ENCODE measurements at places on chromosomes 4 and X.
A peak's percentile ranks its signal among the peaks of the same experiment; 100 is the strongest.

DNA sequence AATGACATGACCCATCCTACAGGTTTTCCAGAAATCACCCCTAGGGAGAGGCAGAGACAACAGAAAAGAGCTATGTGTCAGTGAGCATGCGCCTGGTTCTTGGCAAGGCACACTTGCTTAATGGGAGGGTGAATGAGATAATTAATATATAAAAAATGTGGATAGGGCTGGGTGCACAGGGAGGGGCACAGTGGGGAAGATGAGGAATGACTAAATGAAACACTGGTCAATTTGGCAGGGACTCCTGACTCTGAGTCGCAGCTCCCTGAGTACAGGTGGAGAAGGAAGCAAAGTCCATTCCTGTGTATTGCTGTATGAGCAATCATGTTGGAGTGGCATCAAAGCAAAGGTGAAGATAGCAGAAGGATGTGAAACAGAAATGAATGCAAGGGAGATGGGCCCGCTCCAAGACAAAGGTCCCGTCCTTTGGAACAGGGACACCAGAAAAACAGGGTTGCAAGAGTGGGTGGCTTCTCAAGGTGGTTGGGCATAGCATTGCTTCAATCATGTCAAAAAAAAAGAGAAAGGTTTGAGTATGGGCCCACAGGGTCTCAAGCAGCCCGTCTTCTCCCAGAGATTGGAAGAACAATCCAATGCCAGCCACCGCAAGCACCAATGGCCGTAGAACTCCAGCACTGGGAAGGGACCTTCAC lies 278.4 kb upstream of the AGTR2 start:
- no peak for DNase-seq
- peaks cover 12% of the 10 kb centered on the region for H3K36me3 ChIP-seq
- H3K27me3 ChIP-seq, result no peaks in the 10 kb centered on the region
- H3K4me3 ChIP-seq, result no peak overlapping the region
- peak overlapping the region; percentile 52 for H3K27ac ChIP-seq

GRCh38 chr4:55955710-55956109 lies 7.0 kb downstream of the CEP135 start:
- no peak for DNase-seq
- H3K4me3 ChIP-seq, result no peak overlapping the region
- H3K36me3 ChIP-seq, result no peaks in the 10 kb centered on the region
- no peaks in the 10 kb centered on the region for H3K4me1 ChIP-seq

DNA sequence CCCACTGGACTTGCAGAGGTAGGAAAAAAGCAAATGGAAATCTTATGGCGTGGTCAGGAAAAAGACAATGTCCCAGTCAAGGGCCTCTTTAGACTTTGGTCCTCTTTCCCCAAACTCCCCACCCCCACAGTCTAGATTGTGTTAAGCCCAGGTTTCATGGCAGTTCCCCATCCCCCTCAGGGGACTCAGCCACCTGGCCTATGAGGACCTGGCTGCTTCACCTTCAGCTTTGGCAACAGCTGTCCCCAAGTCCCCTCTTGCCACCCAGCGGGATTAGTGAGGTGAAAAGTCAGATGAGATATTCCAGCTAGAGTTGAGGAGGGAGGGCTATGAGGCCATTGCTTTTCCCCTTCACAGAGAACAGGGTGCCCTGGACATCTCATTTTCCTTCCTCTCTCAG lies 457 bp downstream of the RIPPLY1 start:
- peaks cover 14% of the 10 kb centered on the region for H3K27me3 ChIP-seq
- no peaks in the 10 kb centered on the region for H3K36me3 ChIP-seq
- no peak overlapping the region for H3K4me3 ChIP-seq
- H3K4me1 ChIP-seq, result no peaks in the 10 kb centered on the region

GRCh38 chr4:146450524-146450923 lies 71.2 kb downstream of the SLC10A7 start:
- no peaks in the 10 kb centered on the region for H3K27me3 ChIP-seq
- no peak overlapping the region for H3K4me3 ChIP-seq
- no peak overlapping the region for H3K27ac ChIP-seq

DNA sequence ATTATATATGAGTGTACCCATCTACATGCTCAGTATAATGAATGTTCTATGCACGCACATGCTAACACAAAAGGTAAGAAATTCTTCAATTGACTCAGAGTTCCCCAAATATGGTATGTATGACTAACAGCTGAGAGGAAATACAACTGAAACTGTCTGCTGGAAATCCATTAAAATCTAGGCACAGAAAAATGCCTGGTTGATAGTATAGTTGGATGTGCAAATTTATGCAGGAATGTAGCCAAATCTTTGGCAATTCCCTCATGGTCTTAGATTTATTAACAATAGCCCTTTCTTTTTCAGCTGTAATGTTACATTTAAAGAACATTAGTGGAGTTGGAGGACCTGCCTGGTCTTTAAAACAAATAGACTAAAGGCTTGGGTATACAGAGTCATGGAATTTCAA lies 5.5 kb downstream of the CAMK2D start:
- H3K4me3 ChIP-seq, result no peak overlapping the region
- no peak for DNase-seq
- H3K27me3 ChIP-seq, result no peaks in the 10 kb centered on the region

DNA sequence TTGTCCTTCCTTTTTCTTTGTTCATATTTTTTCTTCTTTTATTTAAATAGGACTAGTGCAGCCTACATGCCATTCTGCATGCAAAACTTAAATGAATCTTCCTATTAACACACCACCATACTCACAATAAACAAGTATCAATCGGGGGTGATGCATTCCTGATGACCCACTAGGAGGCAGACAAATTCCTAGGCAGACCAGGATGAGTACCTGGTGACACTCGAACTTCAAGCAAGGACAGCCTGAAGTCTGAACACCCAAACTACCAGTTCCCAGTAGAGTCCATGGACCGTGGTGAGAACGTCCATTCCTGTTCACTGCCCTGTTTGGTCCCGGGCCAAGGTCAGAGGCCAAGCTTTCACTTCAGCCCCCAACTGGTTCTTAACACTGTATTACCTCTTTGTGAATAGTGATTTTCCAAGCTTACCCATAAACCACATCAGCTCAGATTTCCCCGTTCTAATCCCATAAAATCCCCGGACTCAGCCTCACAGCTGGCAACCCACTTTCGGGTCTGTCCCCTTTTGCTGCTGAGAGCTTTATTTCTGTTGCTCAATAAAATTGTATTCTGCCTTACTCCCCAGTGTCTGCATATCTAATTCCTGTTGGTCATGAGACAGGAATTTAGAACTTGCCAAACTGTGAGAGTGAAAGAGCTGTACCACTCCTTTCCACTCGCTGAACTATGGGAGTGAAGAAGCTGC lies 1286.6 kb downstream of the FSTL5 start:
- no peak overlapping the region for H3K27ac ChIP-seq
- no peak for DNase-seq
- H3K27me3 ChIP-seq, result no peaks in the 10 kb centered on the region

DNA sequence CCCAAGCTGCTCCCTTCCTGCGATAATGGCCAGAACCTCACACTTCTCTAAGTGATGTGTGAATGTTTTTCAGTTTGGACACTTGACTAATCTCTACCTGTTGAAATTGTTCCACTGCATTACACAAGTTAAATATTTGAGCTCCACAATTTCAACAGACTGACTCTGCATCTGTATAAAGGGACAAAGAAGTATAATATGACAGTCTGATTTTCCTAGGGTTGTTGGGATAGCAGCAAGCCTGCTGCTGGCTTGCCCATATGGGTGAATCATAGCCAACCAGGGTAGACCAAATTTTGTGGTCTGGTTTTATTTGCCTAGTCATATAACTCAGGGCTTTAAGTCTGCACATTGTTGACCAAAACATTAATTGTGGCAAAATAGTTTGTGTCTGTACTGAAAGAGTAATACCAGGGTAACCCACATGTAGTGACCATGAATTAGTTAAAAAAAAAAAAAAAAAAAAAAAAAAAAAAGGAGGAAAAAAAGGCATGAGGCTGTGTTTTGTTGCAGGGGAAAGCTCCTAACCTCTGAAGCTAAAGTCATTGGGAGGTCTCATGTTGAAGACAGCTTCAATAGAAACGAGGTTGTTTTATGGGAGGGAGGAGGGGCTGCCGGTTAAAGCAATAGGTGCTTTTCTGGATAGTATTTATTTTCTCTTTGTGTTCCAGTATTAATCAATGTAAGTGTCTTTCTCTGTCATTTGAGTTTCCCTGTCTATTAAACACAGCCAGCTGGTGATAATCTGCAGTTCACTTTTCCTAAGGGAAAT lies 534.2 kb downstream of the RAB28 start:
- no peaks in the 10 kb centered on the region for H3K36me3 ChIP-seq
- no peak for DNase-seq
- no peaks in the 10 kb centered on the region for H3K27me3 ChIP-seq

DNA sequence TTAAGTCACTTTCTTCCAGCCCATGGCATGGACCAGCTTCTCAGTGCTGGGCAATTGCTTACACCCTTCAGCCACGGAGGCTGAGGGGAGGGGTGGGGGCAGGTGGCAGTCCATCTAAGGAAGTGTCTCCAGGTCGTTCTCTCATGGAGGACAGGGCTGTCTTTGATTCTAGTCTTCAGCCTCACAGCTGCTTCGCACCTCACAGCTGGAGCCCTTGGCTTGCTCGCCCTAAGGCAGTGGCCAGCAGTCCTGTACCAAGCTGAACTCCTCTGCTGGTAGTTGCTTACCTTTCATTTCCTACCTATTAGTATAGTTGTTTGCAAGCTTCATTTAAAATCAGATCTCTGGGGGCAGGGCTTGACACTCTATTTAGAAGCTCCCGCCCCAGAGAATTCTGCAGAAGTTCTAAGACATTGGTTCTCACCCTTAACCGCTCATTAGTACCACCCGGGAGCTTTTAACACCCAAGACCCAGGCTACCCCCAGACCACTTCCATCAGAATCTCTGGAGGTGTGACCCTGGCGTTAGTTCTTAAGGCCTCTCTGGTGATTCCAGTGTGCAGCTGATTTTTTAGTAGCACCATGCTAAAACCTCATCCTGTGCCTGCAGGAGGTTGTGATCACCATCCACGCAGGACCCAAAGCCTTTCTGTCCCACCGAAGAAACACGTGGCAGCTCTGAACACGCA lies 386.8 kb downstream of the UNC5C start:
- H3K4me3 ChIP-seq, result no peak overlapping the region
- H3K4me1 ChIP-seq, result no peaks in the 10 kb centered on the region
- no peak overlapping the region for H3K27ac ChIP-seq

DNA sequence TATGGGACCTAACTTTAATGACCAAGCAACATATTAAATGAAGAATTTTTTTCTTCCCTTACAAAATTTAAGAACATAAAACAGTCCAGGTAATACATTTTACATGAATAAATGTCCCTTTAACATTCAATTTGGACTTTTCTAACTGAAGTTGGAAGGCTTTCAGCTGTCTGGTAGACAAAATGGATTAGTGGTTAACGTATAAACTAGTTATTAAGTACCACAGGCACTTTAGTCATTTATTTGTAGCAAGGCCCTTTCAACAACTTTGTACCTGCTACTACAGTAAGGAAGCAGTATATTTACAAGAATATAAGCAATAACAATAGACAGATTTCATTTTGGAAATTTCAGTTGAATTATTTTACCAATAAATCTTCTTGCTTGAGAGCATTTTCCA lies 152.5 kb upstream of the TENT5D start:
- H3K27me3 ChIP-seq, result no peaks in the 10 kb centered on the region
- DNase-seq, result no peak
- no peak overlapping the region for H3K4me3 ChIP-seq
- H3K36me3 ChIP-seq, result no peaks in the 10 kb centered on the region
- H3K27ac ChIP-seq, result no peak overlapping the region
- H3K4me1 ChIP-seq, result no peaks in the 10 kb centered on the region

GRCh38 chr4:38923746-38924145 lies 56.1 kb downstream of the FAM114A1 start:
- H3K4me3 ChIP-seq, result no peak overlapping the region
- H3K27me3 ChIP-seq, result no peaks in the 10 kb centered on the region
- H3K36me3 ChIP-seq, result no peaks in the 10 kb centered on the region
- H3K4me1 ChIP-seq, result peaks cover 5% of the 10 kb centered on the region

DNA sequence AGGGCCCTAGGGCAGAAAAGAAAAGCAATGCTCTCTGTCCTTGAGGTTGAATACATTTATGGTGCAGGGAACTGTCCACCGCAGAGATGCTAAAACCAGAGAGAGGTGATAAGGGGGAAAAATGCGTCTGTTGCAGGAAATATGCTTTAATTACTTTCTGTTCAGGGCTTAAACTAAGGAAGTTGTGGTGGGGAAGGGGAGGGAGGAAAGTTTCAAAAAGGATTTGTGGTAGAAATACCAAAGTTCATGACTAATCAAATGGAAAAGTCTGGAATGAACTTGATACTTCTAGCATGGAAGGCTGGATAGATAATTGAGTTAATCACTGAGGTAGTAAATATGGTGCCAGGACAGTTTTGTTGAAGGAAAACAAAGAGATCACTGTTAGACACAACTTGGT lies 99.0 kb downstream of the ASB9 start:
- H3K4me1 ChIP-seq, result no peaks in the 10 kb centered on the region
- no peaks in the 10 kb centered on the region for H3K27me3 ChIP-seq
- H3K36me3 ChIP-seq, result no peaks in the 10 kb centered on the region
- DNase-seq, result no peak
- H3K4me3 ChIP-seq, result no peak overlapping the region
- no peak overlapping the region for H3K27ac ChIP-seq

- no peak overlapping the region for H3K4me3 ChIP-seq
- H3K4me1 ChIP-seq, result no peaks in the 10 kb centered on the region
- no peak for DNase-seq
- H3K27me3 ChIP-seq, result no peaks in the 10 kb centered on the region
- H3K27ac ChIP-seq, result no peak overlapping the region
Observed at GRCh38 chr4:100746141-100746739, 228.4 kb upstream of the EMCN start.

- no peaks in the 10 kb centered on the region for H3K4me1 ChIP-seq
- H3K27ac ChIP-seq, result no peak overlapping the region
- H3K4me3 ChIP-seq, result no peak overlapping the region
- no peaks in the 10 kb centered on the region for H3K36me3 ChIP-seq
- H3K27me3 ChIP-seq, result peaks cover 100% of the 10 kb centered on the region
- no peak for DNase-seq
Observed at GRCh38 chr4:3656416-3657356, 109.5 kb upstream of the ADRA2C start.

DNA sequence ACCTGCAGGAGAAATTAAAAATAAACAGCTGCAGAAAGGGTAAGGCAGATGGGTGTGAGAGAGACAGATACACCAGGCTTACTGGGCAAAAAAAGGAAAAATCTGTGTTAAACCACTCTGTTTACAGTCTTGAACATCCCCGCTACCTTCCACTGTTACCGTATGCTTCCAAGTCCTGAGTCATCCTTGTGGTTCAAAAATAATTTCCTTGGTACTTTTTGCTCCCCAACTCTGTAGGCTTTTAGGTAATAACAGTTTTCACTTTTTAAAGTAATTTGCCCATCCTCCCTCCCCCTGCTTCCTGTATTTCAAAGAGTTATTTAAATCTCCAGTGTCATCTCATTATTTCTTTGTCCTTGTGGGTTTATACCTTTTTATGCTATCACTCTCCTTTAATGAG lies 210.1 kb upstream of the FAT4 start:
- no peak for DNase-seq
- no peaks in the 10 kb centered on the region for H3K4me1 ChIP-seq
- no peak overlapping the region for H3K27ac ChIP-seq
- H3K4me3 ChIP-seq, result no peak overlapping the region
- no peaks in the 10 kb centered on the region for H3K27me3 ChIP-seq

- DNase-seq, result no peak
- no peaks in the 10 kb centered on the region for H3K4me1 ChIP-seq
- no peak overlapping the region for H3K27ac ChIP-seq
- no peaks in the 10 kb centered on the region for H3K36me3 ChIP-seq
Observed at GRCh38 chrX:32483534-32484136, 727.7 kb downstream of the DMD start.

Measured in esophagus squamous epithelium (tissue), 5 donors.